ENCODE measurements at places on chromosomes 12 and 14.

DNA sequence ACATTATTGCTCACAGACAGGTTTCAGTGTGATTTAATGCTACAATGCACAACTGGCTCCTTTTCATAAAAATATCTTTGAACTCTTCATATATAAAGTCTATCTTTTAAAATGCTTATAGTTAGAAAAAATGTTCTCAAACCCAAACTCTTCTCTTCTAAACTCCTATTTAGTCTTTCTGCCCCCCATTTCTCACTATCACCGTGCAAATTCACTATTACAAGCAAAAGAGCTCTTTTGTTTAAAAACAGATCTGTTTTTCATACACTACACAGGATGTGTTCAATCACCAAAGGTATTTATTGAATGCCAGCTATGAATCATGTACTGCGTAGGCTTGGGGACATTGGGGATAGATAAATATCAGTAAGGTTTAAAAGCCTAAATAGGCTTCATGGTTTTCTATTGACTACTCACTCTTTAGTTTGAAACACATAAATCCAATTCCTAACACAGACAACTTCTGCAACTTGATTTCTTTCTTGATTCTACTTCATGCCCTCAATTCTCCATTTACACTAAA is 692.3 kb downstream of the C12orf50 start:
- no peak for DNase-seq

DNA sequence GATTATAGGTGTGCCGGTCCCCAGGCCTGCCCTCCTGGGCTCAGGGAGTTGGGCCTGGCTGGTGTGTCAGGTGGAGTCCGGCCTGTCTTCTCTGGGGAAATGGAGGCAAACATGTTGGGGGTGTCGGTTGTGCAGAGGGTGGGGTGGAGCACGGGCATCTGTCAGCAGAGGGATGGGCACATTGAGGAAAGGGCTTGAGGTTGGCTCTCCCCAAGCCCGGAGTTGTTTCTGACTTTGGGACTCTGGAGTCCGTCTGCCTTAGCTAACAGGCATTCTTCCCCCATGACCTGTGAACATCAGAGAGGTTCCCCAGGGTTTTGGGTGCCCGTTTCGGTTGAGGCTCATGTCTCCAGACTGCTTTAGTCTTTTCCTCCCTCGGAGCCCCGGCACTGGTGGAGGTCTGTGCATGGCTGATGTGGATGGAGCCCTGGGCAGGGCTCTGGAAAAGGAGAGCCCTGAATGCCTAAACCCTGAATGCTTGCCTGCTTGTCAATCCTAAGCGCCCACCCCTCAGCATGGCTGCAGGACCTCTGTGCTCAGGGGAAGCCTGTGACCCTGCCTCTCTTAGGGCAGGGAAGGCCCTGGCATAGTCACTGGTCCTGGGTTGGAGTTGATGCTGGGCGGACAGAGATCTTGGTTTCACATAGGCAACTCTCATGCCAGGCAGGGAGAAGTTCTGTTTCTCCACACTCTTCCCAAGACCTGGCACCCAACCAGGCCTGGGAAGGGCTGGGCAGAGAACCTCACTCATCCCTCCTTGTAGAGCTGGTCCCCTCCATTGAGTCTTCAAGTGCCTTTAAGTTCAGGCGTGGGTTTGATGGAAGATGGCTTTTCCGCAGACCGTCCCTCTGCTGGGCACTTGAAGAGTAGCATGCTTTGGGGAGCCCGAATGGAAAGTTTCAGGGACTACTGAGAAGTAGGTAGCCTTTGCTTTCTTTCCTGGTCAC is 12.9 kb downstream of the NYNRIN start:
- DNase-seq, result no peak

DNA sequence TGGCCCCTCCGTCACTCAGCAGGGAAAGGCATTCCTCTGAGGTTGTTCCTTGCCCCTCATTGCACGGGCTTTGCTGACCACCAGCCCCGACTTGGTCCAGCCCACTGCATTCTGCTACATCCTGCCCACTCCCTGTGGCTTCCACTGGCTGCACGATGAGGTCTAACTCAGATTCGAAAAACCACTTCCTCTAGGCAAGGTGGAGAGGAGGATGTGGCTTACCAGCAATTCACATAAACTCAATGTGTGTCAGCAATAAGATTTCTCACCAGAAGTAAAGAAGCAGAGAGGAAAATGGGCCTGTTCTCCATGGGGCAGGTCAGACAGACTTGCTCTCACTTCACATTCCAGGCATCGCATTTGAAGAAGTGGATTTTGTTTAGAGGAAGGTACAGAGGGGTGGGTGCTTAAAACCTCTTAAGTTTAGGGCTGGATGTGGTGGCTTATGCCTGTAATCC is 14.7 kb downstream of the GPR68 start:
- DNase-seq, result peak; percentile 44

GRCh38 chr12:3681595-3682061 is 71.3 kb downstream of the CRACR2A start:
- no peak for DNase-seq

DNA sequence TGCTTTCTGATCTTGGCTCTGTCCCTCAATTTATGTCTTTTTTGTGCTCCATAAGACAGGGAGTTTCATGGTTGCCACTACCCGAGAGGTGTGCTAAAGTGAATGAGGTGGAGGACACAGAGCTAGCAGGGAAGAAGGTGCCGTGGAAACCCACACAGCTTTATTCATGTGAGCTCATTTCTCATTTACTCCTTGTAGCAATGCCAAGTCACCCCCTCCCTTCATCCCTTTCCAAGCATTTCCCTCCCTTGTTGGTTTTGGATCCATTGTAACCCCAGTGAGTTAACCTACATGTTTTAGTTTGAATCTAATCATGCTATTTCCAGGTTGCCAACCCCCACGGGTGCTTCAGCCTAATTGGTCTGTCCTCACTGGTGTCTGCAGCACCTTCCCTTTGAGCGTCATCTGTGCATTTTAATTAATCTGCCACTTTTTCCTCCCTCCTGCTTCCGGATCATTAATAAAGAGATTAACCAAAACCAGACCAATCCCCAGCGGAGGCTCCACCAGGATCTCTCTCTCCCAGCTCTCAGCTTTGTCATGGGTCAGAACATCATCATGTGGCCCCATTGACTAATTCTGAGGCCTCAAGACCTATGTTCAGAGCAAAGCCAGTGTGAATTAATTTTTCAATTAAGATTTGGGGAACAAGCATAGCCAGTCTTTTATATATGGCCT is 56.2 kb downstream of the NTF3 start:
- no peak for DNase-seq

- no peak for DNase-seq
Measured at GRCh38 chr14:67503331-67503730, 14.8 kb upstream of the TMEM229B start.

DNA sequence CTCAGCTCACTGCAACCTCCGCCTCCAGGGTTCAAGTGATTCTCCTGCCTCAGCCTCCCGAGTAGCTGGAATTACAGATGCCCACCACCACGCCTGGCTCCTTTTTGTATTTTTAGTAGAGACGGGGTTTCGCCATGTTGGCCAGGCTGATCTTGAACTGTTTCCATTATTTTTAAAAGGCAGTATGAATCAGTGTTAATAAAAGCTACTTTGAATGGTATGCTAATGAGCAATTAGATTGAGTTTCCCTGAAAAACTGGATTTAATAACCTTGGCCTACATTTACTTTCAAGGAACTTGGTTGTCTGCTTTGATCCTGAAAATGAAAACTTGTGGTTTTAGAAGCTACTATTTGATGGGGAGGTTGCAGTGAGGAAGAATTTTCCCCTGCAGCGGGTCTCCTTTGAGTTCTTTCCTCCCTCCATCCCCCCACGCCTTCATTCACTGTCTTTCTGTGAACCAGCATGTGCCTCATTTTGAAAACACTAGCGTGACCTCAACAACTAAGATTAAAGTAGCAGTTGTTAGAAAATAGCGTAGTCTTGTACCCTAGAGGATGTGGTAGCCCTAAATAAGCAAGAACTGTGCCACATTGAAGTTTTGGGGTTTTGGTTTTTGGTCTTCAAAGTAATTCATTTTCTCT is 17.8 kb upstream of the RPS6KA5 start:
- no peak for DNase-seq

- DNase-seq, result no peak
Measured at GRCh38 chr12:121610239-121611149, 15.8 kb upstream of the ORAI1 start.

- DNase-seq, result no peak
Measured at GRCh38 chr14:80850197-80850814, 91.2 kb downstream of the CEP128 start.

GRCh38 chr14:44036248-44036647 is 470.8 kb downstream of the FSCB start:
- no peak for DNase-seq

DNA sequence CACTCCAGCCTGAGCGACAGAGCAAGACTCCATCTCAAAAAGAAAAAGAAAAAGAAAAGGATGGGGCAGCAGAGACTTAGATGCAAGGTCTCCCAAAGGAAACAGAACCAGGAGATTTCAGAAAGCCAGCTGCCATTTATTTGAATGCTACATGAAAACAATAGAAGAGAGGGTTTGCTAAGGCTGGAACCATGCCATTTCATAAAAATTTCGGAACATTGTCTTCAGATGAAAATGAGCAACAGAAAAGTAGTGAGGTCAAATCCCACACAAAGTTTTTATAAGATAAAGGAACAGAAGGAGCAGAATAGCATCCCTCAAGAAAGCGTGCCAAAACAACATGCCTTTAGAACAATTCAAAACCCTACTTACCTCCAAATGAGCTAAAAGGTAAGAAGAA is 175.3 kb downstream of the ETV6 start:
- DNase-seq, result no peak

DNA sequence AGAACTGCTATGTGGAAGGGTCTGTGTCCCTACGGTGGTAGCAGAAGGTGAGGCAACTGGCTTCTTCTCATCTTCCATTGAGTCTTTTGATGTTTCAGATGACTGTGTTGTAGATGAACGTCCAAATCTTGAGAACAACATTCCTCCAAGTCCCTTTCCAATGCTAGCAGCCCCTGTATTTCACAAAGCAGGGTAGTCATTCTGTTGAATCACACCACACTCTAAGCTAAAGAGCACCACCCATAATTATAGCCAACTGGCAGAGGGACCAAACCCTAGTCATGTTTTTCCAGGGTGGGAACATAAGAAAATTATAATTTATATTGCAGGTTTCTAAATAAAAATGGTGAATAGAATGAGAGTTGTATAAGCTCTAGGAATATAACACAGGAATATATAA is 98.7 kb downstream of the DDHD1 start:
- no peak for DNase-seq

DNA sequence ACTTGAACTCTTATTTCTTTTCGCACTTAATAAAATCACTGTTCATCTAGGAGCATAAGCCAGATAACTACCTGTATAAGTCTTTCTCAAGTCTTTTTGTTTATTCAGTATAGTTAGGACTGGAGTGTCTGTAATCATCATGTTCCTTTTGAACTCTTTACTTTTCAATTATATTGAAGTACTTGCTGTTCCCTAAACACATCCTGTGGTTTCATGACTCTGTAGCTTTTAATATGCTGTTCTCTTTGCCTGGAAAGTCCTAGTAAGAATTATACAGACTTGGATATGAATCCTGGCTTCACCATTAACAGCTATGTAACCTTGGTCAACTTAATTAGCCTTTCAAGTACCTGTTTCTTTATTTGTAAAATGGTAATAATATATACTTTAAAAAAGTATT is 88.2 kb downstream of the CCDC91 start:
- DNase-seq, result no peak

DNA sequence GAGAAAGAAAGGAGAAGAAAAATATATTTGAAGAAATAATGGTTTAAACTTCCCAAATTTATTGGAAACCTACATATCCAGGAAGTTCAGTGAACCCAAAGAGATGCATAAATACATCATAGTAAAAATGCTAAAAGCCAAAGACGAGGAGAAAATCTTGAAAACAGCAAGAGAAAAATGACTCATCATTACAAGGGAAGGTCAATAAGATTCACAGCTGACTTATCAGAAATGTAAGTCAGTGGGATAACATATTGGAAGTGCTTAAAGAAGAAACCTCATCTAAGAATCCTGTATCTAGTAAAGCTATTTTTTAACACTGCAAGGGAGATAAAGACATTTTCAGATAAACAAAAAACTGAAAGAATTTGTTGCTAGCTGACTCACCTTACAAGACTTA is 19.9 kb downstream of the RIC8B start:
- no peak for DNase-seq

- no peak for DNase-seq
Measured at GRCh38 chr14:77011245-77011644, 17.3 kb downstream of the IRF2BPL start.

DNA sequence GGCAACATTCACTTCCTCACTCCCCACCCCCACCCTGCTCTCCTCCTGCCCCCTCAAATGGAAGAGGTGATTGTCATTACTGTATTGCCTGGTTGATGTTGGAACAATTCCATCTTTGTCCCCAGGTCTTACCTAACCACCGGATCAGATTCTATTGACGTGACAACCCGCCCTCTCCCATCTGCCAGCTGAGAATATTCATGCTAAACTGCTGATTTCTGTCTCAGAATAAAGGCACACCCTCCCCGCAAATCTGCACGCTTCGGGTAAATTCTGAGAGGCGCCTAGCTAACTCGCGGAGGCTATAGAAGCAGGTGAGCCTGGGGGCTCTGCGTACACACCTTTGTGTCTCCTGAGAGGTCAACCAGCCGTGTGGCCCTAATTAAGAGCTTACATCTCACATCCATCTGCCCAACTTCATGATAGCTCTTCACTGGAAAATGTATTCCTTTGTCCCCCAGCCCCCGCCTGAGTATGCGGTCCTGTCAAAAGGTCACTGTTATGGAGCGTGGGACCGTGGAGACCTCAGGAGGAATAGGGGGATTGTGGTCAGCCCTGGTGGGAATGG is 1054.3 kb downstream of the VRK1 start:
- no peak for DNase-seq

Measured in T-helper 17 cell (primary cell).